ENCODE measurements at places on chromosomes 16 and 17. TPM values are rescaled to one million over a fixed set of nuclear protein-coding genes. Genes with fewer than 3 reads are reported as not detected.

Gene BRIP1
- polyA plus RNA-seq = 0.41 TPM

- DNase-seq = no peak
These were observed 20.9 kb downstream of the NACA2 start for GRCh38 chr17:61570118-61570517.

DNA sequence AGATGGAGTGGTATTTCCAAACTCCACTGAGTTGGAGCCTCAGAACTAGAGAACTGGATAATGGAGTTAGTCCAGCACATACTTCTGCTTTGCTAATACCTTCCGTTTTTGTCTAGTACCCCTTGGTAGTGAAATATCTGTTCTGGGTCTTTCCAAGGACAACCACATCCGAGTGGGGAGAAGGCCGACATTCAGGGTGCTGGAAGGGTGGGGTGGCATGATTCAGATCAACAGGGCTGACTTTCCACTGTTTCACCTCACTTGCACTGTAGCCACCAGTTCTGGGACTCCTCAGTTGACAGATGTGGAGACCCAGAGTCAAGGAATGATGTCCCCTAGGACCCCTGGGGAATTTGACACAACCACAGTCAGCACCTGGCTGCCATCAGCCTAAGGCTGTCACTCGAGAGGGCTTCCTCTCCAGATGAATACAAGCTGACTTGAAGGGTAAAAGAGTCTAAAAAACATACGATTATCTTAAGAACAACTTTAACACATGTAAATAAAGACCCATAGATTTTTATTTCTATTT is 84.8 kb upstream of the HNF1B start:
- DNase-seq = no peak

Gene TLCD2
- polyA plus RNA-seq = 4.6 TPM

Gene FN3K
- polyA plus RNA-seq = 13.4 TPM

GRCh38 chr16:50812876-50813466 is 71.1 kb downstream of the CYLD start:
- DNase-seq = no peak

- no peak for DNase-seq
These were observed 916.1 kb downstream of the KCNJ2 start for GRCh38 chr17:71085238-71086033.

DNA sequence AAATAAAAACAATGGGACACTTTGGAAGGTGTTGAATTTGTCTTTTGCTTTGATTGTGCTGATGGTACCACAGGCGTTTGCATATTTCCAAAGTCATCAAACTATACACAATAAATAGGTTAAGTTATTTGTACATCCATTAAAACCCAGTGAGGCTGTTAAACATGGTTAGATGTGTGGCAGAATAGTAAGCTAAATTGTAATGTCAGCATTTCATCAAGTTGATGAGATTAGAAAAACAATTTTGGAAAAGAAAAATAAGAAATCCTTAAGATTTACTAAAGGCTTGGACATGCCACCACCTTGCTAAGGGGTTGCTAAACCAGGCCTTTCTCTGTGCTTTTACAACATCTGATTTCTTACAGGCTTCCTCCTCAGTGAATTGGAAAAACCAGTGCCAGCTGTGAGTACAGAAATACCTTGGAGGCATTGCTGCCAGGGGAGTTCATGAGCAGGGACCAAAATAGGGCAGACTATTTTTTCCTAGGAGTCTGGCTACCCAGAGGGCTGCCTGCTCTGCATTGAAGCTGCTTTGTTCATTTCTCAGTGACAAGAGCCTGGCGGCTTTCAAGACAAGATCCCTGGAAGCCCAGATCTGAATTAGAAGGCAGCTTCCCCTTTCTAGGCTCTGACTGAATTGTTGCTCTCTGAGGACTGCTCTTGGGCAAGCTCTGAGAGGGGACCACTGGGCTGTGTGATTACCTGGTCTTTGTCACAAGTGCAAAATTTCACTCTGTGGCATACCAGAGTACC is 43.4 kb upstream of the CA10 start:
- no peak for DNase-seq

GRCh38 chr17:82930924-82931698 is 91.3 kb upstream of the ZNF750 start:
- no peak for DNase-seq

- DNase-seq = no peak
These were observed 24.6 kb downstream of the ARSG start for GRCh38 chr17:68315930-68316329.

Gene PYDC1
- polyA plus RNA-seq = not detected
